ENCODE measurements at places on chromosomes 5 and 9.

- no peak for DNase-seq
Observed at GRCh38 chr5:130323804-130324454, 419.7 kb downstream of the CHSY3 start.

DNA sequence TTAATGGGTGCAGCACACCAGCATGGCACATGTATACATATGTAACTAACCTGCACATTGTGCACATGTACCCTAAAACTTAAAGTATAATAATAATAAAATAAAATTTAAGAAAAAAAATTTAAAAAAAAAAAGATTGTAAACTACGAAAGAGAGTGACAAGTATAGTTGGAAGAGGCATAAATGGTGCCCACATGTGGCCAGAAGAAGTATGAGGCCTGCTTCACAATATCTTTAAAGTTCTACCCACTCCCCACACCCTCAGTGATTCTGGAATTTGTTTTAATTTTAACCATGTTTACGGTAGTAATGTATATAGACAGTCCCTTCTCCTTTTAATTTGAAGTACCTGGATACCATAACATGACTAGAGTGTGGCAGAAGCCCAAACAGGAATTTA, 172.7 kb downstream of the CHSY3 start:
- DNase-seq, result no peak

- DNase-seq, result no peak
Observed at GRCh38 chr9:126611193-126611591, 2.5 kb upstream of the LMX1B start.

GRCh38 chr5:20017021-20017420, 29.0 kb upstream of the CDH18 start:
- no peak for DNase-seq

- no peak for DNase-seq
Observed at GRCh38 chr5:96743065-96743768, 64.5 kb downstream of the ERAP1 start.

DNA sequence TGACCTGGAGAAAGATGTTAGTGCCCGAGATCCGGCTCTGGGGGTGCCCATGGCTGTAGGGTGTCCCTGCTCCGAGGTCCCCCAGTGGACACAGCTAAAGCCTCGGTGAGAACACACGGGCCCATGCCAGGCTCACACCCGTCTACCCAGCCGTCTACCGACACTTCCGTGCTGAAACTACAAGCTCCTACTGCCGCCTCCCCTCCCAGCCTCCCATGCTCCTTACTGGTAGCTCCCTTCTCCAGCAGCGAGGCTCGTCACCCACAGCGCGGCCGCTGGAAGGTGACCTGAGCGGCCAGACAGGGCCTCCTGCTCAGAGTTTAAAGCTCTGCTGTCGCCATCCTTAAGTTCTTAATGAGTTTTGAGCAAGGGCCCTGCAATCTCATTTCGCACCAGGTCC, 33.2 kb upstream of the CLPTM1L start:
- DNase-seq, result no peak

GRCh38 chr9:109989296-109989695, 209.3 kb downstream of the PALM2AKAP2 start:
- DNase-seq, result no peak

DNA sequence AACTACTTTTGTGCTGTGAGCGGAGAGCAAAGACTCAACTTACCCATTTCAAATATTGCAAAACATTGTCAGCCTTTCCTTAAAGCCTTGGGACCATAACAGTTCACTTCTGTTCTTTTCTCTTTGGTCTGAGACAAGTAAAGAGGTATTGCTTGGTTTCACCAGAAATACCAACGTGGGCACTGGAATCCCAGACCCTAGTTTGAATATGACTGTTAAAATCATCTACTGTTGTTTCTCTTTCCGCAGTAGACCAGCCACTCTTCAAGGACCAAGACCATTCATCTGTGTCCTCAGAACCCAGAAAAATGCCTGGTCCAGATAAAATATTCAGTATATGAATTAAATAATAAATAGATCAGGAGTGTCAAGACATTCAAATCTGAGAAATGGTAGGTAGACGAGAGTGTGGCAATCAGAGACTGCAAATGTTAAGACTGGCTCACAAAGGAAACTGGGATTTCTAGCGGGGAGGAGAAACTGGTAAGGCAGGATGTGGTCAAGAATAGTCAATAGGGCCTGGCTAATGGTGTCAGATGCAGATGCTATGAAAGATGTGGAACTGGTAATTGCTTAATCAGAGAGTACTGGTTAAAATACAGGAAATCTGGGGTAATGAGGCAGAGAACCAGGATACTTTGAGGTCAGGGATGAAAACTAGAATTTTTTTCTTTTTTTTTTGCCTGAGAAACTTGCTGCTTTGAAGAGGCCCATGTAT, 82.1 kb upstream of the IL33 start:
- DNase-seq, result no peak

Data from left lobe of liver (tissue), 2 donors.